ENCODE measurements at places on chromosomes 7 and 10.
A peak's percentile ranks its signal among the peaks of the same experiment; 100 is the strongest.

DNA sequence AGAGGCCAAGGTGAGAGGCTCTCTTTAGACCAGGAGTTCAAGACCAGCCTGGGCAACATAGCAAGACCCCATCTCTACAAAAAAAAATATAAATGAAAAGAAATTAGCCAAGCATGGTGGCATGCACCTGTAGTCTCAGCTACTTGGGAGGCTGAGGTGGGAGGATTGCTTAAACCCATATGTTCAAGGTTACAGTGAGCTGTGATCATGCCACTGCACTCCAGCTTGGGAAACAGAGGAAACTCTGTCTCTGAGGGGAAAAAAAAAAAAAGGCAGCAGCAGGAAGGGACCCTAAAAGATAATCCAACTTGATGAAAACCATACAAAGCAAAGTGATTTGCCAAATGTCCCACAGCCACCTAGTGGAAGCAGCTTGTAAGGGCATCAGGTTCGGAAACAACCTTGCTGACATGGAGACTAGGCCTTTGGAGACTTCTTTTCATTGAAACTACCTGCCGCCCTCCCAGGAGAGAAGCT is 15.6 kb upstream of the PBLD start:
- no peak for DNase-seq

DNA sequence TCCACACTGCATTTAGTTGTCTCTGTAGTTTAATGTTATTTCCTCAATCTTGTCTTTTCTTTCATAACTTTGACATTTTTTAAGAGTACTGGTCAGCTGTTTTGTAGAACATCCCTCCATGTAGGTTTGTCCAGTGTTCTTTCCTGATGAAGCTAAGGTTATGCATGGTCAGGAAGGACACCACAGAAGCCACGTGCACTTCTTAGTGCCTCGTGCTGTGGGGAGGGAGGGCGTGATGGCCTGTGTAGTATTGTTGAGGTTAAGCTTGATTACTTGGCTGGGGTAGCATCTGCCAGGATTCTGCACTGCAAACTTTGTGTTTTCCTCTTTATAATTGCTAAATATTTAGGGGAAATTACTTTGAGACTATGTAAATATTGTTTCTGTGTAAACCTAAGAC is 48.3 kb downstream of the MCMBP start:
- no peak for DNase-seq

DNA sequence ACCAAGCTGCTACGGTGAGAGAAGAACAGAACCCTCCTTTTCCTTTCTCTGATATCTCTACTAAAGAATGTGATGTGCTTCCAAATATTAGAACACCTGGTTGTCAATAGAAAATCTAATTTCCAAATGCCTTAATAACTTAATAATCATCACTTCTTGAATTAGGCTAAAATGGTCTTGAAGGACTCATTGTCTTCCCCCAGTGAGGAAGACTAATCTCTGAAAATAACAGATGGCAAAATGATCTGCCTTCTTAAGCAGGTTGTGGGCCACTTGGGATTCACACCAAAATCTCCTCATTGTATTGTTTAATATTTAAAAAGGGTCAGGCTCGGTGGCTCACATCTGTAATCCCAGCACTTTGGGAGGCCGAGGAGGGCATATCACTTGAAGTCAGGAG is 805.9 kb upstream of the AUTS2 start:
- no peak for DNase-seq

DNA sequence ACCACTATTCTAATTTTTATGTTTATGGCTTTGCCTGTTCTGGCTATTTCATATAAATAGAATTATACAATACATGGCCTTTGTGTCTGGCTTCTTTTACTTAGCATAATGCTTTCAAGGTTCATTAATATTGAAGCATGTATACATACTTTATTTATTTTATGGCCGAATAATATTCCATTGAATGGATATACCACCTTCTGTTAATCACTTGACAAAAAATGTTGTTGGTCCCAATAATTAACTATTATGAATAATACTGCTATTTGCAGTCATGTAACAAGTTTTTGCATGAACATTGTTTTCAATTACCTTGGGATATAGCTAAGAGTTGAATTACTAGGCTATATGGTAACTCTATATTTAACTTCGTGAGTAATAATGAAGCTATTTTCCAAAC is 767.5 kb downstream of the INHBA start:
- DNase-seq, result no peak

DNA sequence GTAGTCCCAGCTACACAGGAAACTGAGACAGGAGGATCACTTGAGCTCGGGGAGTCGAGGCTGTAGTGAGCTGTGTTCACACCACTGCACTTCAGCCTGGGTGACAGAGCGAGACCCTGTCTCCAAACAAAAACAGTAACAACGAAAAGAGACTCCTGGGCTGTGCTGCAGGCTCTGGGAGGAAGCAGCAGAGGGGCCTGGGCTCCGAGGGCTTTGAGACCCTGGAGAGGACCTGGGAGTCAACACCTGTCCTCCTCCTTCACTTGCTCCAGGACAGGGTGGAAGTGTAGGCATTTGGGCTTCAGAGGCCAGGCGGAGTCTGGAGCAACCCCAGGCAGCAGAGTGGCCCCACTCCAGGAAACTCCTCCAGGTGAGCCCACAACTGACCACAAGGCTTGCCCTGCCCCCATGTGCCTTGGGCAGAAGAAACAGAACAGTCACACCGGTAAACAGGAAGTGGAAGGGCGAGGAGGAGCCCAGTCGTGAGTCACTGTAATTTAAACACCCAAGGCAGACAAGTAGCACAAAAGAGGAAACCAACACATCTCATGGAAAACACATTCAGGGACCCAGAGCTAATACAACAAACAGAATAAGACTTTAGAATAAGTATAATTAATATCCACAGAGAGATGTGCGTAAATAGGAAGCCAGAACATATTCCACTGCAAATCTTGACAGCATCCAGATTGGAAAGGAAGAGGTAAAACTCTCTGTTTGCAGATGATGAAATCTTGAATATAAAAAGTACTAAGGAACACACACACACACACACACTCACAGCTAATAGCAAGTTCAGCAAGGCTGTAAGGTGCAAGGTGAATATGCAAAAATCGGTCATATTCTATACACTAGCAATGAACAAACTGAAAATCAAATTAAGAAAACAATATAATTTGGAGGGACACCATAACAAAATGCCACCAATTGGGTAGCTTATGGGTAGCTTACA is 20.5 kb upstream of the RASGEF1A start:
- DNase-seq, result no peak

- DNase-seq, result no peak
Observed at GRCh38 chr10:12067336-12067735, 1.4 kb upstream of the DHTKD1 start.

- DNase-seq, result no peak
Observed at GRCh38 chr7:125668321-125668993, 738.8 kb upstream of the POT1 start.

- DNase-seq, result no peak
Observed at GRCh38 chr7:157587805-157588560, 251.2 kb downstream of the DNAJB6 start.

GRCh38 chr7:47962262-47962661 is 14.0 kb upstream of the PKD1L1 start:
- no peak for DNase-seq

DNA sequence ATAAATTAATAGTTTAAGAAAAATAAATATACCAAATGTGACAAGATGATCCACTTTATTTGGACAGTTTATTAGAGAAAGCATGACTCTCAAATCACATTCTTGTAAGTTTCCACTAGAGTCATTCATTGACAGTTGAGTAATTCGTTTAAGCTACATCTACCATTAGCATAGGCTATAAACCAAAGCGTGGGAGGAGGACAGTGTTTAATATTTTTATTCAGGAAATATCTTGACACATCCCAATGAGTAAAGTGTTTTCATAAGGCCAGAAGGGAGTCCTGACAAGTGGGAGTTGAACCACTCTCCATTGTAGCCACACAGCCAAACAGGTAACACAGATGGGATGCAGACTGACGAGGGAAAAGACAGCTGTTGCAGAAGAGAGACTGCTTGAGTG is 386.5 kb upstream of the SEMA3D start:
- no peak for DNase-seq

- no peak for DNase-seq
Observed at GRCh38 chr10:128950916-128951275, 516.1 kb upstream of the MGMT start.

- peak; percentile 97 for DNase-seq
Observed at GRCh38 chr7:138460176-138460648, at the start of gene TRIM24. TSS of gene TRIM24 (plus strand) at chr7:138460259. CDS start at chr7:138460549, 290 bp downstream.

- no peak for DNase-seq
Observed at GRCh38 chr7:48144291-48144768, 26.9 kb upstream of the ABCA13 start.

Data from psoas muscle (tissue), 8 donors.